Esophagus mucosa (tissue), 1 donor: ENCODE measurements at places on chromosomes 6 and 20. TPM values are rescaled to one million over a fixed set of nuclear protein-coding genes. Genes with fewer than 3 reads are reported as not detected.
A peak's percentile ranks its signal among the peaks of the same experiment; 100 is the strongest.

GPR6 gene
- not detected for total RNA-seq

SRSF12 gene
- 0.44 TPM for total RNA-seq

TCP11 gene
- not detected for total RNA-seq

MOCS1 gene
- 4.3 TPM for total RNA-seq

FHL5 gene
- total RNA-seq = 1.8 TPM

CST1 gene
- not detected for total RNA-seq

SYTL3 gene
- 1.7 TPM for total RNA-seq

ADGRB3 gene
- total RNA-seq = 0.20 TPM

COL11A2 gene
- total RNA-seq = 0.32 TPM

GRCh38 chr20:48681873-48682426 is 145.8 kb downstream of the PREX1 start:
- ATAC-seq = no peak

DNA sequence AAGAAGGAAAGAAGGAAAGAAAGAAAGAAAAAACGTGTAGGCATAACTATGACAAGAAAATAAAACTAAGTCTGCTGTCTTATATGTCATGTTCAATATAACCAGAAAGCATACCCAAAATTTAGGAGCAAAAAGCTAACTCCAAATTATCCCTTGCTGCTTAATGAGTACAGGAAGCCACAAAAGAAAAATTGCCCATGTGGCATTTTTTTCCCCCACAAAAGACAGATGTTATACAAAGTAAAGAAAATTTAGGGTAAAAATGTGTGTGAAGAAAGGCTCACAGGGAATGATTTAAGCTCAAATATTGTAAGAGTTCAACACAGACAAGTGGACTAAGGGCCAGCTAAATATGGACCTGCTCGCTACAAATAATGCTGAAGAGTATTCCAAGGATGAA is 263.8 kb downstream of the BTBD9 start:
- ATAC-seq = no peak

DNA sequence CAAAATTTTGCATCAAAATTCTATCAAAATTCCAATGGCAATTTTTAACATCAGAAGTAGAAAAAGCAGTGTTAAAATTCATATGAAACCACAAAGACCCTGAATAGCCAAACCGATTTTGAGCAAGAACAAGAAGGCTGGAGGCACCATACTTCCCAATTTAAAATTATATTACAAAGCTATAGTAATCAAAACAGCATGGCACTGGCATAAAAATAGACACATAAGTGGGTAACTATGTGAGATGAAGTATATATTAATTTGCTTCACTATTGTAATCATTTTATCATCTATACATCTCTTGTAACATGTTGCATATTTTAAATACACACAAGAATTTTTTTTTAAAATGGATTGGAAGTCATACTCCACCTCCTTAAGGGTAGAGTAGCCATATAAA is 77.4 kb downstream of the PAK5 start:
- ATAC-seq = no peak

DNA sequence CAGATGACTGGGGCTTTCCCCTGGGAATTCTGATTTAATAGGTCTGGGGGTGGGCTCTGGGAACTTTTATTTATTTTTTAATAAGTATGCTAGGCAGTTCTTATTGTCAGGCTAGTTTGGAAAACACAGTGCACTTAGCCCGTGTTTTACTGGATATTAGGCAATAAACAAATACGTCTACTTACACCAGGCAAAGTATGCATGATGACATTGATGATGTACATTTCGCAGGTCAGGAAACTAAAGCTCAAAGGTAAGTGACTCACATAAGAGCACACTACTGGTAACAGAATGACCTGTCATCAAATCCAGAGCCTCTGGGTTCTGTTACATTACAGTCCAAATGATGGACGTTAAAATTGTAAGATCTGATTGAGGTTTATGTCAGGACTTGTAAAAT is 144.4 kb upstream of the EXOC2 start:
- peak; percentile 88 for ATAC-seq

DNA sequence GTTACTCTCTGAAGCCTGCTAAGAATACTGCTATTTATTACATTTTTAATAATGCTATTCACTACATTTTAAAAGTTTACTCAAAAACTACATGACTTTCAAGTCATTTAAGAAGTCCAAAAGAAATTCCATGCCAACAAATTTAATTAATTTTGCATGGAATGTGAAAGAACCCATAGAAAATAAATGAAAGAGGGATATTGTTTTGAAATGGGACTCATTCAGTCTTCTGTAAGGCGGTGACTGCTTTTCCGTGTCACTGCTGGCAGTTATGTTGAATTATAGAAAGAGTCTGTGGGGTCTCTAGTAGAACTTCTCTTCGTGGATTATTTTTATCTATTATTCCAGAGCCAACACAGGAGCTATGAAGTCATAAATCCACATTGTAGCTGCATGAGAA is 211.2 kb downstream of the LAMA2 start:
- no peak for ATAC-seq

- no peak for ATAC-seq
Measured at GRCh38 chr6:20286968-20287565, 74.8 kb upstream of the MBOAT1 start.

GRCh38 chr6:79066330-79066729 is 11.7 kb downstream of the PHIP start:
- ATAC-seq = no peak

GRCh38 chr6:42193491-42193894 is 1.3 kb downstream of the GUCA1B start:
- ATAC-seq = peak; percentile 86

GRCh38 chr6:99026135-99026534 is 78.4 kb upstream of the FBXL4 start:
- peak; percentile 80 for ATAC-seq

DNA sequence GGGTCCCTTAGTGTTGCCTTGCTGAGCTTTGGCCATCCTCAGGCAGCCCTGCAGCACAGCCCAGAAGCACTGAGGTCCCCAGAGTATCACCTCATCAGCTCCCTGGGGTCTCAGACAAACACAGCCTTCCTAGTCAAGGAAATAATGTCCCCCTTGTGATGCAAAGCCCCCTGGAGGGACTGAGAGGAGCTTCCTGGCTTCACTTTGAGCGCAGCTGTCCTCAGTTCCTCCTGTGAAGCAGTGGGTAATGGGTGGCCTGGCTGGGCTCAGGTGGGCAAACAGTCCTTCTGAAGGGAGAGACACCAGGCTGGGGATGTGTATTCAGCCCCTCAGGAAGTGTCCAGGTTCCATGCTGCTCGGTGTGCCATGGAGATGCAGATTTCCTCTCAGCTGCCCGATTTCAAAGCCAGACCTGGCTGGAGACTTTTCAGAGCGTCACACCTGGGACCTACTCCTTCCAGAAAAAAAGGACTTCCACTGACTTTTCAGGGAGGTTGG is 79.2 kb upstream of the FOXA2 start:
- ATAC-seq = no peak

GRCh38 chr6:170192905-170193304 is 98.0 kb downstream of the DLL1 start:
- ATAC-seq = no peak

GRCh38 chr6:20704325-20705025 is 170.2 kb downstream of the CDKAL1 start:
- no peak for ATAC-seq

DNA sequence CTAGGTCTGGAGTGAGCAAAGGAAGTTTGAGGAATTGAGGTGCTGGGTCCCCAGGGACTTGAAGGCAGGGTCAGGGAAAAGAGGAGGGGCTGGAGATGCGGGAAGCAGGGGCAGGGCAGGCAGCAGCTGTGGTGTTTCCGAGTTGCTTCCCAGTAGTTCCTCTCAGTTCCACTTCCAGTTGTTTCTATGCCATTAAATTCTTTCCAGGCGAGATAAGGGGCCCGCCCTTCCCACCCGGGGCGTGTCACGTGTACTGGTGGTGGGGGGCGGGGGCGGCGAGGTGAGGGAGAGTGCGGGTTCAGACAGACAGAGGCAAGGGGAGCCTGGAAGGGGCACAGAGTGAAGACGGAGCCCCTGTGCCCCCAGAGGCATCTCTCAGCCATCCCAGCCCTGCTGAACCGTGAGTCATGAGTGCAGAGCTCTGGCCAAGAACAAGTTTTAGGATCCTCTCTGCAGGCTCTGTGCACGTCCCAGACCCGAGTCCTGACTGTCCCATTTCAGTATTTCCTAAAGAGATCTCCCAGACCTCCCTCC is 977 bp downstream of the TNXB start:
- peak; percentile 45 for ATAC-seq

DNA sequence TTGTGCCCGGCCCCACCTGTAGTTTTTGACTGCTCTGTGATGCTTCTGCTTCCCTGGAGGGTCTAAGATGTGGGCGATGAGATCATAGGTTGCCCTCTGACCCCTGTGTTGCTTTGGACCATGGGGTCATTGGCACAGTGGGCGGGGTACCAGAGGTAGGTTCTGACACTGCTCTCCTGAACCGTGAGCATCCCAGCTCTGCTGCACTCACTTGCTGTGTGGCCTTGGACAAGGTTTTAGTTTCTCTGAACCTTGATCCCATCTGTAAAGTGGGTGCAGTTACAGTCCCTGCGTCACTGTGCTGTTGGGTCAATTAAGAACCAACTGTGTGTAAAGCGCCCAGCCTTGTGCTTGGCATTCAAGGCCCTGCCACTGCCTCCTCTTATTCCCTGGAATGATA is 30.9 kb downstream of the SRC start:
- no peak for ATAC-seq

DNA sequence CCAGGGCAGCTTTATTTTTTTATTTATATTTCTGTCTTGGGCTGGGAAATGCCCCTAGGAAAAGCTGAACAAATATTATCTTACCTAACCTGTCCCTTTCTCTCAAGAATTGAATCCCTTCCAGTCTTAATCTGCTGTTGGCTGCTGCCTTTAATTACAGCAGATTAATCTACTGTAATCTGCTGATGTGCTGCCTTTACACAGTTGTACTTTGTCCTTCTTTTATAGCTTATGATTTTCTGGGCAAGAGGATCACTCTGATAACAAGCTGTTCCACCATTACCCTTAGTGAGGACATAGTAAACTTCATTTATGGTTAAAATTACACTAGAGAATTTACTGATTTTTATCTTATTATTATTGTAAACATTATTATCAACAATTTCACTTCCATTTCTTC is 234.5 kb upstream of the MAN1A1 start:
- no peak for ATAC-seq

- no peak for ATAC-seq
Measured at GRCh38 chr20:42894483-42894882, 295.2 kb downstream of the PTPRT start.

- ATAC-seq = no peak
Measured at GRCh38 chr6:132961610-132962009, 147.2 kb downstream of the RPS12 start.

DNA sequence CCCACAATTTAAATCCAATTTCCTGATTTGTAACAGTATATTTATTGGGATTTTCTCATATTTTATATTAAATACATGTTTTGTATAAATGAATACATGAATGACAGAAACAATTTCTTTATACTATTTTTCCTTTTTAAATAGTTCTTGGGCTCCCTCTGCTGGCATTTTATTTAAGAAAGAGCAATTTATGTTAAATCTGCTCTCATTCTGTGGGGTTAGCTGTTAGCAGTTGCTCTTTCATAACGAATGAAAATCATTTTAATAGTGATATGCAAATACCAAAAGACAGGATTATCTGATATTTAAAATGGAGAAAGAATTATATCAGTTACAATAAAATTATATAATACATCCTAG is 118.3 kb downstream of the RALGAPA2 start:
- no peak for ATAC-seq

DNA sequence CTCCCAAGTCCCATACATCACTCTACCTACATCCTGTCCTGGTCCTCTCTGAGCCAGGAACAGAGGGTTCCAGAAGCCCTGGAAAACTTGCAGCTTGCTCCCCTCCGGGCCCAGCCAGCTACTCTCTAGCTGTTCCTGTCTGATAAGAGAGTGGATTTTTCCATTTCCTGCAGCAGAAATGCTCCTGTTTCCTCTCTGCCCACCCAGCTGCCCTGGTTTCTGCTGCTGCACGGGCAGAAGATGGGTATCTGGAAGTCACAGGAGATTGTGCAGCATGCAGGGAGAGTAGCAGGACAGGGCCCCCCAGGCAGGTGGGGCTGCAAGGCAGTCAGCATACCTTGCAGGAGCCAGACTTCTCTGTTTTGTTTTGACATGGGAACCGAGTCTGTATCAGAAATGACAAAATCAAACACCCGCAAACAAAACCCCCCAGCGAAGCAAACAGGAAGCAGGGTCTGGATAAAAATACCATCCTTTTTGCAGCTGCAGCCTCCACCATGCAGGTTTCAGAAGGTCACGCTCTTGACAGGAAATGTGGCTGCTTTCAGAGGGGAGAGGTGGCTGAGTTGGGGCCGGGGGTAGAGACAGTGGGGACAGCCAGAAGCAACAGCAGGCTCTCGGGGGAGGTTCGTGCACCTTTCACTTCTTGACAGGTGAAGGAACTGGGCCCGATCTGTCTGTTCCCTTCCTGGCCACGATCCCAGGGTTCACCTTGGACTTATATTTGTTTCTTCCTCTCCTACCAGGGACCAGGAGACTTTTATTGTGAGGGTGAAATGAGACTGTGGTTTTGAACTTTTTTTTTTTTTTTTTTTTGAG is 50.8 kb upstream of the FAM83D start:
- ATAC-seq = peak; percentile 23

DNA sequence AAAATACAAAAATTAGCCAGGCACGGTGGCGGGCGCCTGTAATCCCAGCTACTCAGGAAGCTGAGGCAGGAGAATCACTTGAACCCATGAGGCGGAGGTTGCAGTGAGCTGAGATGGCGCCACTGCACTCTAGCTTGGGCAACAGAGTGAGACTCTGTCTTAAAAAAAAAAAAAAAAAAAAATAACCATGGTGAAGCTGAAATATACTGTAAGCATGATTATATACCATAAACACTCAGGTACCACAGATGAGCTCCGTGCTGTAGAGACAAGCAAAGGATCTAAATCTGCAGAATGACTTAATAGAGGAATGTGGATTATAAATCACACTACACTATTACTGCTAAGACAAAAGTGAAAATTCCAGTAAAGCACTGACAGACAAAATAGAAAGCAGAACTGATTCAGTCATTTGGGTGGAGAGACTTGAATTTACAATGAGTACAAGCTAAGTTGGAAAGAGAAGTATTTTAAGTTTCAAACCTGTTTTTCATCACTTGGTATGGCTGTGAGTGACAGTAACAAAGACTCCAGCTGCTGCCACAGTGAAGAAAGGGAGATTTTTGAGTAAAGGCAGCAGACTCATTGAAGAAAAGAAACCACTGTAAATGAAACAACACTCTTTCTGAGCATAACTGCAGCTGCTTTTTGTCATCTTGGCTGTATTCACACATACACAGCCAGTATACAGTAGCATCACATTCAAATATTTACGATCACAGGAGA is 322.1 kb downstream of the RNGTT start:
- ATAC-seq = peak; percentile 39

DNA sequence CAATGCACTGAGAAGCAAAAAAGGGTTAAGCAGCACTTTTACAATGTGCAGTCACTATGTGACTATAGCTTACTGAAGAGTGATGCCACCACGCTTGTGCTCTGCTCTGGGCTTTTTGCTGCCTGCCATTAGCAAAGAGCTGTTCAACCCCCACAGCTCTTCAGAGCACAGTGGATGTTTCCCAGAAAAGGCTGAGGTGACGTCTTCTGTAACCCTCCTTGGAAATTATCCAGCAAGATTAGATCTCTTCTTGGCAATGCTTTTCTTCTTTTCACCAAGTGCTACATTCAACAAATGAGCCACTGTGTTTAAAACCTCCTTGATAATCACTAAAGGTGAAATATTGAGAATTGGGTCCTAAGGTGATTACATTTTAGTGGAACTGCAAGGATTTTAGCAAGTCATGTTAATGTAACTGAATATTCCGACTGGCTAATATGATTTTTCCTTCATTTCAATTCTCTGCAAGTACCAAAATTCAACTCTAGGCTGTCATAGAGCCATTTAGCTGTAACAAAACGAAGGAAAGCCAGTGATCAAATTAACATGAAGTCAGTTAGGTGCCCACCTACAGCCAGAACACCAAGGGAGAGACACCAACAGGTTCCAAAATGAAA is 34.9 kb downstream of the ELOVL5 start:
- ATAC-seq = no peak
